ENCODE measurements at places on chromosomes 5 and 9. TPM values are rescaled to one million over a fixed set of nuclear protein-coding genes. Genes with fewer than 3 reads are reported as not detected.

- peaks cover 29% of the 10 kb centered on the region for H3K4me1 ChIP-seq
- DNase-seq: peak; percentile 97
- peak overlapping the region; percentile 24 for H3K4me3 ChIP-seq
- peak overlapping the region; percentile 91 for H3K27ac ChIP-seq
Observed at GRCh38 chr5:74251141-74252035, 389.1 kb downstream of the ENC1 start.

GRCh38 chr5:95803271-95804148, 19.0 kb downstream of the GLRX start:
- peak overlapping the region; percentile 30 for H3K27ac ChIP-seq
- peak; percentile 55 for DNase-seq
- peaks cover 36% of the 10 kb centered on the region for H3K4me1 ChIP-seq
- no peaks in the 10 kb centered on the region for H3K27me3 ChIP-seq
- no peak overlapping the region for H3K4me3 ChIP-seq

DNA sequence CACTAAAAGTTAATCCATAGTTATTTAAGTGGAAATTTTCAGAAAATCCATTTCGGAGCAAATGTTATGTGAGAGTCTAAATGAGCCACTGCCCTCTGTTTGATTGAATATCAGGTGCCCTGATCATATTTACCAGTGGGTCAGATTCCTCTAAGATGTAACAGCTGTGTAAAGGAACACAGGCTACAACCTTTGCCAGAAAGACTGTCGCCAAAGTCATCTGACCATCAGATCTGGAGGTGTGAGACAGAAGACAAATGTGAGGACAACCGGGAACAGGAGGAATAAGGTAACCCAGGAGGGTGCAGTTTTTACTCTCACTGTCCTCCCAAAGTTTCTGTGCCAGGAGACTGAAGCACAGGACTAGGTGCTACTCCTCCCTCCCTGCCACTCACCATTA, 90.8 kb downstream of the CAAP1 start:
- DNase-seq: no peak
- H3K27ac ChIP-seq: no peak overlapping the region
- no peak overlapping the region for H3K4me3 ChIP-seq
- no peaks in the 10 kb centered on the region for H3K36me3 ChIP-seq
- peaks cover 4% of the 10 kb centered on the region for H3K27me3 ChIP-seq

- peak overlapping the region; percentile 11 for H3K4me3 ChIP-seq
- H3K4me1 ChIP-seq: peaks cover 42% of the 10 kb centered on the region
- no peaks in the 10 kb centered on the region for H3K27me3 ChIP-seq
Observed at GRCh38 chr5:95591490-95591901, 28.4 kb upstream of the GPR150 start.

GRCh38 chr5:124477577-124477976, 268.9 kb downstream of the ZNF608 start:
- no peaks in the 10 kb centered on the region for H3K36me3 ChIP-seq
- no peaks in the 10 kb centered on the region for H3K4me1 ChIP-seq
- H3K27ac ChIP-seq: no peak overlapping the region
- no peak for DNase-seq

- H3K4me1 ChIP-seq: no peaks in the 10 kb centered on the region
- peak; percentile 38 for DNase-seq
- no peak overlapping the region for H3K27ac ChIP-seq
- peaks cover 7% of the 10 kb centered on the region for H3K36me3 ChIP-seq
Observed at GRCh38 chr9:109880276-109881169, 100.5 kb downstream of the PALM2AKAP2 start.

DNA sequence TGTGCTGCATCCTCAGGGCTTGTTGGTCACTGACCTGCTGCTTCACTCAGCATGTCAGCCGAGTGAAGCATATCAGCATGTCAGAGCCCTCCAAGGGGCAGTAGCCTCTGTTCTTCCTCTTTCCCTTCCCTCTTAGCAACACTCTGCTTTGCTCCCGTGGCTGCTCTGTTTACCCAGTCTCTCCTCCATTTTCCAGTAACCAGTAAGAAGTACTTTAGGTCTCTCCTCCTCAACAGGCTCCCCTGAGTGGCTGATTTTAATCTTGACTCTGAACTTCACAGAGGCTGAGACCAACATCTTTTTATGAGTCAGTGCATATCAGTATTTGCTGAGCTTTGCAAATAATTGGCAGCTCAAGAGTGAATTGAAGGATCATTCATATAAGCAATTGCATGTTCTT, 18.6 kb upstream of the ADRB2 start:
- DNase-seq: peak; percentile 14
- H3K27ac ChIP-seq: no peak overlapping the region
- H3K4me1 ChIP-seq: peaks cover 79% of the 10 kb centered on the region
- no peaks in the 10 kb centered on the region for H3K36me3 ChIP-seq
- no peaks in the 10 kb centered on the region for H3K27me3 ChIP-seq

GRCh38 chr9:88182501-88182900, 44.2 kb upstream of the SPATA31C2 start:
- no peak overlapping the region for H3K4me3 ChIP-seq
- no peaks in the 10 kb centered on the region for H3K36me3 ChIP-seq
- peaks cover 5% of the 10 kb centered on the region for H3K4me1 ChIP-seq
- no peaks in the 10 kb centered on the region for H3K27me3 ChIP-seq

- DNase-seq: no peak
- peaks cover 11% of the 10 kb centered on the region for H3K4me1 ChIP-seq
- no peak overlapping the region for H3K4me3 ChIP-seq
- no peak overlapping the region for H3K27ac ChIP-seq
- H3K36me3 ChIP-seq: peaks cover 4% of the 10 kb centered on the region
Observed at GRCh38 chr9:137178201-137178938, 6.5 kb upstream of the TMEM210 start.

GRCh38 chr5:33118761-33119415, 321.9 kb upstream of the TARS1 start:
- H3K4me1 ChIP-seq: peaks cover 49% of the 10 kb centered on the region
- peak overlapping the region; percentile 87 for H3K27ac ChIP-seq
- H3K36me3 ChIP-seq: peaks cover 6% of the 10 kb centered on the region
- peak overlapping the region; percentile 35 for H3K4me3 ChIP-seq
- no peaks in the 10 kb centered on the region for H3K27me3 ChIP-seq

- peak; percentile 89 for DNase-seq
- no peaks in the 10 kb centered on the region for H3K36me3 ChIP-seq
- peak overlapping the region; percentile 74 for H3K4me3 ChIP-seq
- no peaks in the 10 kb centered on the region for H3K27me3 ChIP-seq
Observed at GRCh38 chr5:33148076-33148513, 292.7 kb upstream of the TARS1 start.

DNA sequence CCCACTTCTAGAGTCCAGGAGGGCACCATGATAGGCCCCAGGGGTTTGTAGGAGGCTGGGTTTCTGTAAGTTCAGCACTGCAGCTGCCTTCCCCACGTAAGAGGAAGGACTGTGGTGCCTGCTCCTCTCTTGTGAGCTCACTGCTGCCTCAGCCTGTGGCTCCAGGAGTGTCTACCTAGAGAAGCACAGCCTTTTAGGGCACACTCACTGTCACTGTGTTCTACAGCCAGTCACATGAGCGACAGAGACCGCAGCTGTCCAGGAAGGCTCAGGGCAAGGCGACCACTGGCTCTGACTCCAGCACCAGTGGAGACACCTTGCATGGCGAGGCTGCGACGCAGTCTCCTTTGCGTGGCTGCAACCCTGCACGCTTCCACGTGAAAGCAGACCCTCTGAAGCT, 72.8 kb downstream of the OTULIN start:
- no peak overlapping the region for H3K27ac ChIP-seq
- no peak overlapping the region for H3K4me3 ChIP-seq
- H3K27me3 ChIP-seq: peaks cover 1% of the 10 kb centered on the region
- no peak for DNase-seq
- peaks cover 26% of the 10 kb centered on the region for H3K4me1 ChIP-seq
- H3K36me3 ChIP-seq: peaks cover 27% of the 10 kb centered on the region

- no peak overlapping the region for H3K4me3 ChIP-seq
- peaks cover 19% of the 10 kb centered on the region for H3K36me3 ChIP-seq
- no peak overlapping the region for H3K27ac ChIP-seq
Observed at GRCh38 chr9:37986771-37987258, 82.2 kb downstream of the SHB start.

DNA sequence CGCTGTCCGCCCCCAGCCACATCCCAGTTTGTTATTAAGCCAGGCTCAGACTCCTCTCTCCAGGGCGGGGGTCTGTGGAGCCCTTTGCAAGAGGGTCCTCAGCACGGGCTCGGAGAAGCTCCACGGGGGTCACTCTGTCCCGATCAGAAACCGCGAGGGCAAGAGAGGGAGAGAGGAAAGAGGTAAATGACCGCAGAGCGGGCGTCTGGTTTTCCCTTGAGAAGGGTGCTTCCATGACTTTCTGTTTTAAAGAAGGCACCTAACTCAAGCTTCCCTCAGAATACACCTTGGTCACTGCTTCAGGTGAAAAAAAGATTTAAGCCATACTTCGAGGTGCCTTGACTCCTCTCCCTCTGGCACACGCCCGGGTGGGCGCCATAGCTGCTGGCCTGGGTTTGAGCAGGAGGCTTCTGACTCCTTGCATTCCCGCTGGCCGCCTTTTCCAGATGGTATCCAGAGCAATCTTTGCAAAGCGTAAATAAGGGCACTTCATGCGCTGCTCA, 5.8 kb upstream of the TERT start:
- no peak for DNase-seq
- no peaks in the 10 kb centered on the region for H3K4me1 ChIP-seq
- H3K4me3 ChIP-seq: no peak overlapping the region
- no peak overlapping the region for H3K27ac ChIP-seq
- H3K36me3 ChIP-seq: no peaks in the 10 kb centered on the region

GRCh38 chr9:14822666-14823065, 87.6 kb downstream of the FREM1 start:
- no peak overlapping the region for H3K4me3 ChIP-seq
- no peaks in the 10 kb centered on the region for H3K4me1 ChIP-seq
- H3K36me3 ChIP-seq: no peaks in the 10 kb centered on the region
- H3K27ac ChIP-seq: no peak overlapping the region
- H3K27me3 ChIP-seq: no peaks in the 10 kb centered on the region
- DNase-seq: no peak

DNA sequence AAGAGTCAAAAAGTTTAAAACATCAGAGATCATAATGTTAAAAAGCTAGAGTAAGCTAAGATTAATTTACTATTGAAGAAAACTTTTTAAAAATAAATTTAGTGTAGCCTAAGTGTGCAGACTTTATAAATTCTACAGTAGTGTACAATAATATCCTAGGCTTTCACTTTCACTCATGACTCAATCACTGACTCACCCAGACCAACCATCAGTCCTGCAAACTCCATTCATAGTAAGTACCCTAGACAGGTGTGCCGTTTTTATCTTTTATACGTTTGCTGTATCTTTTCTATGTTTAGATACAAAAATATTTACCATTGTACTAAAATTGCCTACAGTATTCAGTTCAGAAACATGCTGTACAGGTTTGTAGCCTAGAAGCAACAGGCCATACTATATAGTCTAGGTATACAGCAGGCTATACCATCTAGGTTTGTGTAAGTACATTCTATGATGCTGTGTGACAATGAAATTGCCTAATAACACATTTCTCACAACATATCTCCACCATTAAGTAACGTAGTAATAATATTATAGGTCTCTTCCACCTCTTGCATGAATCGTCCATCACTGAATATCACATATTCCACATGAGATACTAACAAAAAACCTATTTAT, 59.2 kb downstream of the MEGF9 start:
- peak; percentile 27 for DNase-seq
- no peak overlapping the region for H3K4me3 ChIP-seq
- H3K4me1 ChIP-seq: peaks cover 11% of the 10 kb centered on the region
- H3K36me3 ChIP-seq: no peaks in the 10 kb centered on the region
- no peaks in the 10 kb centered on the region for H3K27me3 ChIP-seq

- H3K4me3 ChIP-seq: no peak overlapping the region
- no peaks in the 10 kb centered on the region for H3K36me3 ChIP-seq
- no peak overlapping the region for H3K27ac ChIP-seq
- H3K4me1 ChIP-seq: peaks cover 5% of the 10 kb centered on the region
Observed at GRCh38 chr9:13805546-13805945, 508.4 kb downstream of the NFIB start.

DNA sequence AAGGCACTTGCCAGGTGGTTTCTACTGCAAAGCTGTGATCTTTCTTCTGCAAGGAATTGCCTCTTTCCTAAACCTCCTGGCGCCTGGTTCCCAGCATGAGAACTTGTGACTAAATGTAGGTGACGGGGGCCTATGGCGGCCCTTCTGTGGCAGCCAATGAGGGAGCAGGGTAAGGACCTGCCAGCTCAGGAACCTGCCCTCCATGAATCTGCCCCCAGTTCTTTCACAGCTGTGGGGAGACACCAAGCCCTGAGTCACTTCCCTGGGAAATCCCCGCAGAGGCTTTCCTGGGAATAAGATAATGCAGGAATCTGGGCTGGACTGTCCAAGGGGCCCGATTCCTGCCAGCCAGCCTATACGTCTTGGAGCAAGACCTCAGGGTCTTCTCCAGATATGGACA, 56.7 kb upstream of the CTNNA1 start:
- H3K4me3 ChIP-seq: no peak overlapping the region
- H3K27ac ChIP-seq: no peak overlapping the region
- H3K4me1 ChIP-seq: peaks cover 19% of the 10 kb centered on the region
- no peaks in the 10 kb centered on the region for H3K36me3 ChIP-seq

GRCh38 chr5:157961896-157962590, 103.1 kb upstream of the CLINT1 start:
- no peaks in the 10 kb centered on the region for H3K36me3 ChIP-seq
- no peaks in the 10 kb centered on the region for H3K4me1 ChIP-seq
- H3K27ac ChIP-seq: no peak overlapping the region
- peaks cover 4% of the 10 kb centered on the region for H3K27me3 ChIP-seq
- no peak overlapping the region for H3K4me3 ChIP-seq

DNA sequence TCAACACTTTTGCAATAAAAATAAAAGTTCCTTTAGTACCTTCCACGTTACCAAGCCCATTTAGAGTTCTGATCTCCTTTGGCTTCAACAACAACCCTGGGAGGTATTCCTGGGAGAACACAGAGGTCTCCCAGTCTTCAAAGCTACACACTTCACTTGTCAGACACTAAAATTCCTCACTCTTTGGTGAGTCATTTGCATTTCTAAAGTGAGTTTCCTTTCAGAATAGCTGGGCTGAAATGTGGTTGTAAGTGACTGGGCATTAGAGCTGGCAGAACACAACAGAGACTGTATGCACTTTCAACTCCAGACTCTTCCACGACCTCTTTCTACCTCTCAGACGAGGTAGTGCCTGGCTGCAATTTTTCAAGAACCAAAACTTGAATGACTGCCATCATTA, 11.5 kb upstream of the F2RL1 start:
- peaks cover 48% of the 10 kb centered on the region for H3K4me1 ChIP-seq
- H3K27ac ChIP-seq: peak overlapping the region; percentile 73
- peak; percentile 79 for DNase-seq

DNA sequence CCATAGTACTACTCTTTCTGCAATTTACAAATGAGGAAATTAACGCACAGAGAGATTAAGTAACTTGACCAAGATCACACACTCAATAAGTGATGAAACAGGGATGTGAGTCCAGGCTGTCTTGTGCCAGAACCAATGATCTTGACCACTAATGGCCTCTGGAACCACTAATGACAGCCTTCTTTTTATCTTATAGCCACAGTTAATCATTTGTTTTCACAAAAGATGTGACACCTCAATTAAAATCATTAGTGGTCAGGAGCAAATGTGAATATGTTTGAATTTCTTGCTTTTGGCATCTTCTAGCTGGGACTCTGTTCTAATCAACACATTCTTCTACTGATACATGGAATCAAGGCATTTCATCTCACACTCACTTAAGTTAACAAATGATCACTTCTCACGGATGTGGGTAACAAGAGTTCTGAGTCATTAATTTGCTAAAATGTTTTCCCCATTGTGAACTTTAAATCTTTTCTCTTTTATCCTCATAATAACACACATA, 102.7 kb upstream of the CD180 start:
- no peak for DNase-seq
- H3K27me3 ChIP-seq: no peaks in the 10 kb centered on the region
- no peak overlapping the region for H3K4me3 ChIP-seq
- H3K4me1 ChIP-seq: peaks cover 50% of the 10 kb centered on the region
- H3K36me3 ChIP-seq: no peaks in the 10 kb centered on the region

The GPR151 gene
- not detected for total RNA-seq

The AGXT2 gene
- total RNA-seq: not detected

The DDX41 gene
- 88.0 TPM for total RNA-seq

The TMEM252 gene
- total RNA-seq: not detected

The C9orf78 gene
- total RNA-seq: 52.7 TPM

The GRIA1 gene
- 0.38 TPM for total RNA-seq

The LCP2 gene
- not detected for total RNA-seq

The PCDHGC4 gene
- total RNA-seq: 0.57 TPM

Measured in HFFc6 (cell line).